ENCODE measurements at places on chromosomes 1 and 21.
A peak's percentile ranks its signal among the peaks of the same experiment; 100 is the strongest.

DNA sequence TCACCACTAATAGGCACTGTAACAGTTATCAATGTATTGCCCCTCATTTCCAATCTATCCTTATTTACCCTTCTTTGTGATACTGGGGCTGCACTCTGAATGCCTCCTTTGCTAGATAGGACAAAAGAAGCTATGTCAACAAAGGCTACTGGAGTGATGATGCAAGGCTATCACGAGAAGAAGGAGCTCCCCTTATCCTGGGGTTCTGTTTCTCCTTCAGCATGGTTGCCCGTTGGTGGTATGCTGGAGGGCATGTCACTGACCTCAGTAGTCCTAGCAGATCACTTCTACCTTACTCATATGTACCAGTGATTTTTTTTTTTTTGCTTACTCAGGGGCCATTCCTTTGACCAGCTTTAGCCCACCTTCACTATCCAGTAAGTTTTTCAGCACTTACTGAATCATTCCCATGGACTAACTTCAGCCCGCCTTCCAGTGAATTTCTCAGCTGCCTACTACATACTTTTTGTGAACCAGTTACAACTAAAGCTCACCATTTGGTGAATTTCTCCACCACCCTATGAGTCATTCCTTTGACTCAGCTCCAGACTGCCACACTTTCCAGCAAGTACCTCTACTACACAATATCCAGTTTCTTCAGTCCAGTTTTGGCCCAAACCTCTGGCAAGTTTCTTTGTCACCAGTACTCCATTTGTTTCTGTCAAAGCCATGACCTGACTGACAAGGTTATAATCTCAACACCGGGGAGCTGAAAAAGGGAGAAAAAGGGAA, 944.5 kb downstream of the KCNT2 start:
- no peak for DNase-seq

DNA sequence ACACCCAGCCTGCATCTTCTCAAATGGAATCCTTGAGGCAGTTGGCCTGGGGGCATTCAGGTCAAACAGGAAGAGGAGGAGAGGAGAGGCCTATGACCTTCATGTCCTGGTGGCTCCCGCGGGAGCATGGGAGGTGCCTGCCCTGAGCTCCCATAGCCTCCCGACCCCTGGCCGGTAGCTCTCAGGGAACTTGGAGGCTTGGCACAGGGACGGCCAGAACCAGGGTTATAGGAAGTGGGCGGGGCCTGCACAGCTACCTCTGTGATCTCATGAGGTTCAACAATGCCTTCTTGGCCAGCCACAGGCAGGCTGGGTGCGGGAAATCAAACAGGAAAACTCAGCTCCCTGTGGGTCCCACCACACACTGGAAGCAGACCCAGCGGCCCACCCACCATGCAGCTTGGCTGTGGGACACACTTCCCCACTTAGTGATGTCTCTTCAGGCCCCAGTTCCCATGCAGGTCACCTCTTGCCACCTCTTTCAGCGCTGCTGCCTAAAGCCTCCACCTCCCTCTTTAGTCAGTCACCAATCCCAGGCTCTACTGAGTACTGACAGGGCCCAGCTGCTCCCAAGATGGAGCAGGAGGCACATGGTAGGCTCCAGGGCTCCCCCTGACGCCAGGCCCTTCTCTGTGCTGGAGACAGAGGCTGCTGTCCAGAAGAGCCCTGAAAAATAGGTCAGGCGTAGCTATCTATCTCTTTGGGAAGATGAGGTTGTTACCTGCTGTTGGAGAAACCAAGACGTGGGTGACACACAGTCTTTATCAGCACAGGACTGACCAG, at the start of gene SLFNL1:
Gene SLFNL1, minus strand, starts transcription at position 200 of the 783 bp plus-strand sequence. CDS start 1,065 bp downstream, outside the sequence.
- DNase-seq, result no peak

GRCh38 chr1:22500471-22500870, 48.8 kb downstream of the ZBTB40 start:
- DNase-seq, result no peak

- DNase-seq, result no peak
Observed at GRCh38 chr1:110243146-110243545, 33.0 kb downstream of the KCNC4 start.

GRCh38 chr1:234535763-234536515, 57.0 kb upstream of the TARBP1 start:
- DNase-seq, result no peak

DNA sequence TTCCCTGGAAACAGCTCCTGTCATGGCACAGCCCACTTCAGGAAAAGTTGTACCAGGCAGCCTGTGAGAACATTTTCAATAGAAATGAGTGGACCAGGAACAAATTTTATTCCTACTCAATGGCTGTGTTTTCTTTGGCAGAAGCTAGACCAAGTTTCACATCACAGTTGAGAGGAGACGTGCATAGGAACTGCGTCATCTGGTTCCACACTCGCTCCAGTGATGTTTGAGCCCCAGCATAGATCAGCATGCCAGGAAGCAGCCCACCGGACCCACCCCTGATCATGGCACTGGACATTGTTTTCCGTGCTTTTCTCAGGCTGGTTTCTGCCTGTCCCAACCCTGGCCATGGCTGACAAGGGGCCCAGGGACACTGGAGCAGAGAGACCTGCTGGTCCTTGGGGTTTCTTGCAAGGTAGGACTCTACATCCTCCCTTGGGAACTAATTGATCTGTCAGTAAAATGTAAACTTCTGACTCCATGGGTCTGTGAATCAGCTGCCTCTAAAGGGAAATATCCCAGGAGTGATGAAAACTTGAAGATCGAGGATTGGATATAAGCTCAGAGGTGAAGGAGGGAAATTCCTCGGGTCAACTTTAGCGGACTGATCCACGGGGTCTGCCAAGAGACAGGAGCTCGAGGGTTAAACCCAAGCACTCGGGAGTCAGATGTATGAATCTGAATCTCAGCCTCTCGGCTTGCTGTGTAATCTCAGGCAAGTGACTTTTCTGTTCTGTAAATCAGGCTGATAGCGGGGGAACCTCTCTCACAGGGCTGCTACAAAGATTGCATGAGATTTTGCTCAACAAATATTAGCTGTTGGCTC, 35.7 kb downstream of the NEK2 start:
- no peak for DNase-seq

DNA sequence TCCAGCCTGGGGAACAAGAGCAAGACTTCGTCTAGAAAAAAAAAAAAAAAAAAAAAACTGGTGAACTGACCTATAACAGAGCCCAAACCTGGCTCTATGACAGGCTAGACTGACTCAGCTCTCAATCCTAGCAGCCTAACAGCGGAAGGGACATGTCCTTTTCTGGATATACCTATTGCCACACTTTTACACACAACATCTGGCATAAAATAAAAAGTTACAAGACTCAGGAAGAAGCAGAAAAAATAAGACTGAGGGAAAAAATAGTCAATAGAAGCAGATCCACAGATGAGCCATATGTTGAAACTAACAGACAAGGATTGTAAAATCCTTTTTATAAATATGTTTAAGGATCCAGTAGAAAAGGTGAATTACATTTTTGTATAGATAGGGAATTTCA, 57.5 kb upstream of the IPO9 start:
- DNase-seq, result no peak

- DNase-seq, result no peak
Observed at GRCh38 chr1:237528545-237528944, 362.2 kb downstream of the ZP4 start.

GRCh38 chr1:54323324-54323739, 82.9 kb downstream of the SSBP3 start:
- no peak for DNase-seq

DNA sequence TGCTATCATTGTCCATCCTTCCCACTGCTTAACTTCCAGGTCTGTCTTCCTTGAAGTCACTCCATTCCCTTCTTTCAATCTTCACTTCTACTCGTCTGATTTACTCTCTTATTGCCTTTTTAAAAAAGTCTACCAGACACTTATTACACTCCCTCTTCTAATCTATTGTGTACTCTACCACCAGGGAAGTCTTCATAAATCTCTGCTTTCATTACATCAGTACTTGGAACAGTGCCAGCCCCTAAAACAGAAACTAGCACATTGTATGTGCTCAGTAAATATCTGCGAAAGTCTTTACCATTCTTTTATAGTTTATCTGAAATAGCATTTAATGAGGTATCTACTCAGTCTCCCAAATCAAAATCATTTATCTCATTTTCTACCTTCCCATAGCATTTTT, 236.4 kb downstream of the USH2A start:
- DNase-seq, result no peak

- DNase-seq, result no peak
Observed at GRCh38 chr1:91844862-91845528, 41.0 kb downstream of the TGFBR3 start.

DNA sequence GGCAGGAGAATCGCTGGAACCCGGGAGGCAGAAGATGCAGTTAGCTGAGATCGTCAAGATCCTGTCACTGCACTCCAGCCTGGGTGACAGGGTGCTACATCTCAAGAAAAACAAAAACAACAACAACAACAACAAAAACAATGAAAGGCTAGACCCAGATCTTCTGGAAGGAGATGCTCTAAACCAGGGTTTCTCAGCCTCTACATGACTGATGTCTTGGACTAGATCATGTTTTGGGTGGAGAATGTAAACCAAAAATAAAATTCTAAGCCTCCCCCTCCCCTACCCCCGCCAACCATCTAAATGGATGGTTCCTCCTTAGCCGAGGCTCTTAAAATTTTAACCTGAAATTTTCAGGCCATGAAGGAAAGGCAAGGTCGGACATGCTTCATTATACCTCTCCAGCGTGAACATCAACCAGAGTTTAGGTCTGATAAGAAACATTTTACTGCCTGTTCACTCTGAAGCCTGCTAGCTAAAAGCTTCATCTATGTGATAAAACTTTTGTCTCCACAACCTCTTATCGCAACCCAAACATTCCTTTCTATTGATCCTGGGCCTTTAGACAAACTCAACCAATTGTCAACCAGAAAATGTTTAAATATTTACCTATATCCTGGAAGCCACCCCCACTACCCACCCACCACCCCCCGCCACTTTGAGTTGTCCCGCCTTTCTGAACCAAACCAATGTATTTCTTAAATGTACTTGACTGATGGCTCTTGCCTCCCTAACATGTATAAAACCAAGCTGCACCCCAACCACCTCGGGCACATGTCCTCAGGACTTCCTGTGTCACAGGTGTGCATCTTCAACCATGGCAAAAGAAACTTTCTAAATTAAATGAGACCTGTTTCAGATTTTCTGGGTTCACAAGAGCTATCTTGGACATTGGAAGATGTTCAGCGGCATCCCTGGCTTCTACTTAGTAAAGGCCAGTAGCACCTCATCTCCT, 1.9 kb upstream of the CAPN2 start:
- DNase-seq, result no peak

DNA sequence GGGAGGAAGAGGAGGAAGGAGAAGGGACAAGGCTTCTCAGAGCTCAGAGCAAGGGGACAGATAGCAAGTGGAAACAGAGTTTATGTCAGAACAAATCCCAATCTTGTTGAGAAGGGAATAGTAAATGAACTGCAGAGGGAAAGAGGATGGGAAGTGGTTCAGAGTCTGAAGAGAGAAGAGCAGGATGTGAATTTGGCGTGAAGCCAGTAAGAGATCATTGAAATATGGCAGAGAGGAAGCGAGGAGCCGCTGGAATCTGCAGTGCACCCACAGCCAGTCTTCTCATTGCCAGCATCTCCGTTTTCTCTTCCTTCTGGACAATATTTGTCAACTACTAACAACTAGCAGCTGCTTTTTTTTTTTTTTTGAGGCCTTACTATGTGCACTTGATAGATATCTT, 19.1 kb downstream of the OLFML3 start:
- DNase-seq, result no peak

GRCh38 chr1:16146279-16147155, 9.4 kb downstream of the EPHA2 start:
- no peak for DNase-seq

DNA sequence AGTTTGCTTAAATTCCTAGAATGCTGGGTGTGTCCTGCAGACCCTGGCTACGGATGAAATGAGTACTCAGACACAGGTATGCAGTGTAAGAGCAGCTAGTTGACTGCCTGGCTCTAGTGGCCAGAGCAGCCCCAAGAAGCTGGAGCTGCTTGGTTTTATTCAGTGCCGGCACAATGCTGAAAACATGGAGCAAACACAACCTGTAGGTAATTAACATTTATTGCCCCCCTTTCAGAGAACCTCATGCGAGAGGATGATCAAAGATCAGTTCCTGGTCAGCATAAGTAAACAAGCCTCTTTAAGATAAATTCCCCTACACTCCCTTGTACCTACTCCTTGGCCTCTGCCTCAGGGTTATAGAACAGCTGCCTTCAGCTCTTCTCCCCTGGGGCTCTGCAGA, 43.2 kb downstream of the MRPS6 start:
- DNase-seq, result no peak

DNA sequence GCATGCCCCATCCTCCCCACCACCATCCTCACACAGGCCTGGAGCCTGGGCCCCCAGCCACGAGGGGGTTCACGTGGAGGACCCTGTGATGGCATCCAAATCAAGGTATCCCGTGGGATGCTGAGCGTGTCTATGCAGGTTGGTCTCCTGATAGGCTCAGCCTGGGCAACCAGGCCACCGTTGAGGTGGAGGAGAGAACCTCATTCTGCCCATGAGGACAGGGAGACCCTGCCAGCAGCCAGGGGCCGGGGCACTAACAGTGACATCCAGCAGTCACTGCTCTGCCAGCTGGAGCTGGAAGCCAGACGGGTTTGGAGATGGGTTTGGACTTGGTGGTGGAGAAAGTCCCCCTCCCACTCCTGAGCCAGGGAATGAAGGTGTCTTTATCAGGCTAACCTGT, 582.8 kb downstream of the MATN1 start:
- no peak for DNase-seq

GRCh38 chr1:169624122-169624521, 5.8 kb downstream of the SELP start:
- no peak for DNase-seq

GRCh38 chr1:38608202-38608864, 251.2 kb downstream of the RRAGC start:
- peak; percentile 18 for DNase-seq

GRCh38 chr1:92043621-92044020, 13.8 kb downstream of the EPHX4 start:
- no peak for DNase-seq

GRCh38 chr21:36208326-36209013, 51.8 kb downstream of the DOP1B start:
- DNase-seq, result no peak

DNA sequence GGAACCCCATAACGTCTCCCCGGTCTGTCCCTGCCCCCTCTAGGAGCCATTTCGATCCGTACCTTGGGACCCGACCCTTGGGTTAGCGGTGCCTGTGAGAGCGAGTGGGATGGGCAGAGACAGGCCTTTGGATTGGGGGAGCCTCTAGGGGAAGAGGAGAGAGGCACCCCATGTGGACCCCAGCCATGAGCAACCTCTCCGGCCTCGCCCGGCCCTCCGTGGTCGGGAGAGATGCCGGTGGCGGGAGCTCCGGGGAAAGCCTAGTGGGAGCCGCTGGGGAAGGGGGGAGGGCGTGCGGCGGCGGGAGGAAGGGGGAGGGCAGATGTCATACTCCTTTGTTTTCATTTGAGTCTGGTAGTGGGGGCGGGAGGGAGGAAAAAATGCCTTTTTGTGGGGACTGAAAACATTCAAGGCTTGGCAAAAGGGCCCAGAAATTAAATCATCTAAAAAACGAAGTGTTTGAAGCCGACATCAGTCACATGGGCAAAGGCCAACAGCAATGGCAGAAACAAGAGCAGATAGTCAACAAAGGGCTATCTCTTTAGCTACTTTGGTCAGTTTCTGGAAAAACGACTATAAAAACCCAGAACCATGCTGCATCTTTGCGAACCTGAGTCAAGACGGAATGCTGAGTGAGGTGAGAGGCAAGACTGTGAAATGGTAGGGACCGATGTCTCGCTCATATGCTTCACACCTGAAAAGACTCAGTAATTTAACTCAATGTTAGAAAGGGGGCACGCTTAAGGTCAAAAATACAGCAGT, 758 bp downstream of the PTBP2 start:
- peak; percentile 53 for DNase-seq
